ENCODE measurements at places on chromosomes 2 and 18.

GRCh38 chr2:232458661-232459418, 2.9 kb downstream of the ALPI start:
- no peak for DNase-seq

GRCh38 chr2:189076120-189076519, 101.9 kb downstream of the COL3A1 start:
- DNase-seq, result no peak

GRCh38 chr2:88053296-88053695, 2.3 kb downstream of the KRCC1 start:
- DNase-seq, result no peak

DNA sequence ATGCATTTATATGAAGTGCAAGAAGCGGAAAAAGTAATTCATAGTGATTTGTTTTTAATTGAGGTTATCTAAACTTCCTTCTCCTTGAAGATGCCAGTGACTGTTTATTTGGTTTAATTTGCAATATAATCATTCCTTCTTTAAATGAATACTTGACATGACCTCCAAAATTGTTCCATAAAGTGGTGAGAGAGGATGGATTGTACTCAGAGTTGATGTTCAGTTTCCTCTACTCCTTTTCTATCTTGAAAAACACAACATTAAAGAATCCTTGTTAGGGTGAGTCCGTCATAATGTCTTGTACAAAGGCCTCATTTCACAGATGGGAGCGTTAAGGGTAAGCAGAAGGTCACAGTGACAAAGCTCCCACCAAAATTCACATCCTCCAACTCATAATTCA, 756.1 kb upstream of the KLHL29 start:
- no peak for DNase-seq

- DNase-seq, result no peak
Measured at GRCh38 chr18:58339890-58340289, 289.0 kb downstream of the ALPK2 start.

- DNase-seq, result no peak
Measured at GRCh38 chr2:220664272-220665107, 907.6 kb downstream of the EPHA4 start.

GRCh38 chr18:69804776-69805501, 142.7 kb downstream of the CD226 start:
- DNase-seq, result no peak
